Stimulated activated CD4-positive, alpha-beta T cell treated with anti-CD3 and anti-CD28 coated beads, Interleukin-2, amount 100 ng/mL, for 4 hours (primary cell): ENCODE measurements at places on chromosomes 1 and 21.

DNA sequence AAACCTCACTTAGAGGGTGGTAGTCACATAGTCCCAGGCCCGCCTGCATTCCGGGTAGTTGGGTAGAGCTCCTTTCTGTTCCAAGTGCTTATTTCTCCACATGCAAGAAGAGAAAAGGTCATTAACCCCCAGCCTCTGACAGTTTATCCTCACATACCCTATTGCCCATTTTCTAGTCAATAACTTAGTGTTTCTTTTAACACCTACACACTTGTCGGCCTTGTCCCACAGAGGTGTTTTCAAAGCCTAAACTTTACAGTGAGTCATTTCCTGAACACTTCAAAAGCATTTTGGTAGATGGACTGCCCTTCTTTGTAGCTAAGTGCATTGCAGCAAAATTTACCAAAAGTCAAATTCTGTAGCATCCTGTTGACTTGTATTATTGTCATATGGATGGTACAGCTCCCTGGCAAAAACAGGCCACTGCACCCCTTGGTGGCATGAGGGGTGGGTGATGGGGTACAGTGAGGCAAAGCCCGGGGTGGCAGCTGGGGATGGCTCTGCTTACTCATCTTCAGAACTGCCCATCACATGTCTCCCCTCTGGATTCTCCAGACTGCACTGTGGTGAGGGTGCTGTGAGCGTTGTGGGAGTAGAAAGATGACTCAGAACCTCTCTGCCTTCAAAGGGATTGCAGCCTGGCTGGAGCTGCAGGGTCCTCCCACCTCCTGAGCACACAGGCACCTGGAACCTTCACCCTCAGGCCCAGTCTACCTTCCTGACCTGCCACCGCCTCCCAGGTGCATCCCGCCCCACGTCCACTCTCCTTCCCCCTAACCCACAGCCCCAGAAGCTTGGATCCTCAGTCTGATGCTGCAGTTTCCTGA, 45.8 kb upstream of the DMRTB1 start:
- peak; percentile 32 for DNase-seq

DNA sequence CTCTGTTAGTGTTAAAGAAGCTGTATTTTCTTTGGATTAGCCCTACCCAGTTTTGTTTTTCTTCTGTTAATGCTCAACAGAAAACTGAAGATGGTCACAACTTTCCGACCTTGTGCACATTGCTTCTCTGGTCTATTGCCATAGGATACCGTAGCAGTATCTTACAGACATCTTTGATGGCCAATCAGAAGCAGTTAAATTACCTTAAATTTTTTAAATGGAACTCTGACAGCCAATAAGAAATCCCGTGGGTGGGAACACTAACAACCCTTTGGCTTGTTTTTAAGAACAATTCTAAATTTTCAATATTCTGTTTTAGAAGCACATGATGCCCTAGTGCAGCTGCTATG, 17.2 kb downstream of the NFYC start:
- DNase-seq = no peak

GRCh38 chr1:160158031-160158430, 6.6 kb downstream of the ATP1A4 start:
- no peak for DNase-seq

DNA sequence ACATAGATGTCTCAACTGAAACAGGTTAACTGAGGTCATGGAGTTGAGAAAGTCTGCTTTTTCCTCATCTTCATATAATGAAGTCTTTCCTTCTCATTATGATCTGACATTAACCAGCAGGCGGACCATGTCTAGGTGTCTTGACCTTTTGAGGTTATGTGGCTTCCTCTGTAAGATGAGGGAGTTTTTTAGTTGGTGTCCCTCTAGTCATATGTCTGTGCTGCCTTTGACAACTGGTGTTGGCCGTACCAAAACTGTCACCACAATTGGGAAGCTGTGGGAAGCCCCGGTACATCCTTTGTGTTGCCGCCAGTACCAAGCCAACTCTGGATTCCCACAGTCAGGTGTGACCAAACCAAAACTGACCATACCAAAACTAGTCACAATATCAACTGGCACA, 105.1 kb downstream of the PBX1 start:
- no peak for DNase-seq
